ENCODE measurements at places on chromosomes 3 and 15.

GRCh38 chr3:132405188-132405587 lies 12.1 kb upstream of the DNAJC13 start:
- DNase-seq, result no peak

DNA sequence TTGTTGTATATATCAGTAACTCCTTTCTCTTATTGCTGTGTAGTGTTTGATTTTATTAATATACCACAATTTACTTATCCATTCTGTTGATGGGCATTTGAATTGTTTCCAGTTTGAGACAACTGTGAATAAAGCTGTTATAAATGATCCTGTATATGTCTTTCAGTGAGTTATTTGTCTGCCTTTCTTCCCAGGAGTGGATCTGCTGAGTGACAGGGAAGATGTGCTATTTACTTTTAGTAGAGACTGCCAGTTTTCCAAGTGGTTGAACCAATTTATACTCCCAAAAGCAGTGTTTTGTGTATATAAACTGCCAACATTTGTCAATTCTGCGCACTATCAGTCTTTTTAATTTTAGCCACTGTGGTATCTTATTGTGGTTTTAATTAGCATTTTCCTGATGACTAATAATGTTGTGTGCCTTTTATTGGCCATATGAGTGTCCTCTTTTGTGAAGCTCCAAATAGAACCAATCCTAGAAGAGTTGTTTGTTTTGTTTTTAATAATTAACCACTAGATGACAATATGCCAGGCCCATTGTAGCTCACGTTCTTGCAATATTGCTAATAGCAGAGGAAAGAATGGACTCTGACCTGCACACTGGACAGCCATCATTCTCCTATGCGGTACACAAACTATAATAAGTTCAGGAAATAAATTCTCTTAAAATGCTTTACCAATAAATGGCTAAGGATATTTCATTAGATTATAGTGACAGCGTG lies 25.3 kb downstream of the TRANK1 start:
- DNase-seq, result no peak

GRCh38 chr3:148066802-148067201 lies 630.9 kb upstream of the AGTR1 start:
- no peak for DNase-seq

DNA sequence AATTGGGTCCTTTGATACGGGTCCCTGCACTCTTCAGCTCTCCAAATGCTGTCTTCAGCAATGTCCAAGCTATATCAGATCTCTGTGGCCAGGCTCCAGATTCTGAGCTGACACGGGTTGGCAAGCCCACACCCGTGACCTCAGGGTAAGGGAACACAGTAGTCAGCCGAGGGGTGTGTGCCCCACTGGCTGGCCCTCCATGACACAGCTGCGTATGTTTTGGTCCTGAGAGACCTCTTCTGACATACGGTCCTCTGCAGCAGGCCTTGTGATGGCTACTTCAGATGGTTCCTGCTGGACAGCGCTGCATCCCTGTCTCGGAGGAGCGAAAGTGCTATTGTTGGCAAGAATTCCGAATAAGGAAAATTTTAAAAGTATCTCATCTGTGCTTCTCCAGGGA lies 85.2 kb upstream of the ADAMTS17 start:
- DNase-seq, result no peak

GRCh38 chr3:170869645-170870593 lies at the start of gene RPL22L1:
Gene RPL22L1, minus strand, starts transcription at chr3:170870195. Its CDS starts 28 bp downstream, at chr3:170870167.
- DNase-seq, result peak; percentile 98

GRCh38 chr3:176740906-176741663 lies 456.2 kb downstream of the TBL1XR1 start:
- no peak for DNase-seq

DNA sequence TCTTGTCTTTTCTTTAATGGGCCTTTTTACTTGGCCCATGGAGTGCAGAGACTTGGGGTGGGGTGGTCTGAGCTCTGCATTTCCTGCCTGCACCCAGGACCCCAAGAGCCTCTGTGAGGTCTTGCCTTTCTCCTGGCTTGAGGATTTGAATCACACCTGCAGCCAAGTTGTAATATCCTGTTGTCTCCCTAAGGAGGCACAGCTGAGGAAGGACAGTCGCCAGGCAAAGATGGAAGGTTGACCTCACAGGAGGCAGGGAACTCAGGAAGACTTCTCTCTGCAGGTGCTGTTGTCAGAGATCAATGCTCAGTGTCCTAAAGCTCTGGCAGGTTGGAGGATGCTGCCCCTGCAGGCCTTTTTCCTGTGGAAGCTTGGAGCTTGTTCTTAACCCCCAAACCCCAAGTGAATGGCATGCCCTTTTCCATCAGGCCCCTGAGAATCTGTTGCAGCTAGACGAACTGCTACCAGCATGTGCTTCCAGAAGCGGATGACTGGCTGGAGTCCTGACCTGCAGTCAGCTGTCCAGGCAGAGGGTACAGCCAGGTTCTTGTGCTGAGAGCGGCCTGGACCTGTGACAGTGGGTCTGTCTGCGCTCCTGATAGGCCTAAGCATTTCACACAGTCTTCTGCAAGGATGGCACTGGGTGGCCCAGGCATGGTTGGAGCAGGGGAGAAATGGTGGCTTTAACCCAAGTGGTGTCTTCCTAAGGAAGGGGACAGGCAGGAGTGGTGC lies 120.0 kb downstream of the EEFSEC start:
- peak; percentile 19 for DNase-seq

- no peak for DNase-seq
Observed at GRCh38 chr15:100073982-100074381, 267.8 kb downstream of the ADAMTS17 start.

GRCh38 chr15:69405110-69405509 lies 9.0 kb upstream of the KIF23 start:
- DNase-seq, result no peak

DNA sequence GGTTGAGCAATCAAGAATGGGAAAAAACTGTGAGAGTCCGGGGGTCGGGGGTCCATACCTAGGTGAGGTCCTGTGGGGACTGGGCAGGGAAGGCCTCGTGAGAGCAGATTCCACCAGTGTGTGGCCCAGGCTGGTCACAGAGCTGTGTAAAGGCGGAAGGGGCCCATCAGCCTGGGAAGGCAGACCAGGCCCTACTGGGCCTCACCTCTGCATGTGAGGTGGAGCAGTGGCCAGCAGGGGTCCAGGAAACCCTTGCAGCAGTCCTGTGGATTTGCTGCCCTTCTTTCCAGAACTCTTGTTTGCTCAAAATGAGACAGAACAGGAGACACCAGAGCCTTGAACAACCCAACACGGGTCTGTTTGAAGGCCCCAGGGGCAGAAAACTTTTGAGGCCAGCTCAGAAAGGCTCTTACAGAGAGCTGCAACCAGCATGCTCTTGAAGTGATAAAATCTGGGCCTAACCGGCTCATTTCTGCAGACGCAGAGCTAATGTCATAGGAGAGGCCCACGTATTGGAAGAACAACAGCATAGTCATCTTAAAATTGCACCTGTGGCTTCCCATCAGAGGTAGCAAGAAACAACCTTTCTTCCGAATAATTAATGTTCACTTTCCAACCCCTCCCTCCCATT lies 30.3 kb upstream of the HHATL start:
- DNase-seq, result peak; percentile 16

DNA sequence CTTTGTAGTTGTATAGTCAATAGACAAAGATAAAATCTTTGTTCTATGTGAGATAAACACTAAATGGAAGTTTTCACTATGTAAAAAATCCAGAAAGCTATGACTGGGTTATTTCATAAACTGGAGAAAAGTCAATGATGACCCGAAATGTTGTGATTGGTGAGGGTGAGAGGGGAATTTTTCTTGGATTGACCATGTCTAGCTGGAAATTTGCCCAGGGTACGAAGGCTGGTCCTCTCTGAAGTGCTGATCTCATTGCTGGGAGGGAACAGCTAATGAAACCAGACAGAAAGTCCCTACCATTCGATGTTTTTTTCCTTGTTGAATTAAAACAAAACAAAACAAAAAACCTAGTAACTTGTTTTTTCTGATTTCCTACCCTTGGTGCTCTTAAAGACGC lies 14.3 kb downstream of the TPRG1 start:
- no peak for DNase-seq

GRCh38 chr15:66261056-66261455 lies 7.5 kb upstream of the MEGF11 start:
- no peak for DNase-seq

- DNase-seq, result no peak
Observed at GRCh38 chr15:85463276-85463892, 83.0 kb downstream of the AKAP13 start.

GRCh38 chr15:51044037-51044727 lies 50.5 kb downstream of the TNFAIP8L3 start:
- DNase-seq, result no peak

- no peak for DNase-seq
Observed at GRCh38 chr3:193790086-193790990, 197.3 kb downstream of the OPA1 start.

DNA sequence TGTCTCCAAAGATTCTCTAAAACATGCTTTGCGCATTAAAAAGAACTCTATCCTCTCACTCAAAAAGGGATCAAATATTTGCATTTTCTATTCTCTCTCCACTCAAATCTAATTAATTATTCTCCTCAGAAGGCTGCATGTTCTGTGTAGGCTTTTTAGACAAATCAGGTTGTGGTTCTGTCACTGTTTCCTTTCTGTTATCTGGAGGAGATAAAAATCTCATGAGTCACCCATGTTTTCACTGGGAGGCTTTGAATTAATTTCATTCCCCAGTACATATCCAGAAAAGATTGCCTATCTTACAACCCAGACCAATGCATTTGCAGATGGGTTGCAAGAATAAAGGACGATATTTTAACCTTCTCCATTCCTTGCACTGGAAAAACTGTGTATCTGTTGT lies 446.5 kb downstream of the GRM7 start:
- no peak for DNase-seq

DNA sequence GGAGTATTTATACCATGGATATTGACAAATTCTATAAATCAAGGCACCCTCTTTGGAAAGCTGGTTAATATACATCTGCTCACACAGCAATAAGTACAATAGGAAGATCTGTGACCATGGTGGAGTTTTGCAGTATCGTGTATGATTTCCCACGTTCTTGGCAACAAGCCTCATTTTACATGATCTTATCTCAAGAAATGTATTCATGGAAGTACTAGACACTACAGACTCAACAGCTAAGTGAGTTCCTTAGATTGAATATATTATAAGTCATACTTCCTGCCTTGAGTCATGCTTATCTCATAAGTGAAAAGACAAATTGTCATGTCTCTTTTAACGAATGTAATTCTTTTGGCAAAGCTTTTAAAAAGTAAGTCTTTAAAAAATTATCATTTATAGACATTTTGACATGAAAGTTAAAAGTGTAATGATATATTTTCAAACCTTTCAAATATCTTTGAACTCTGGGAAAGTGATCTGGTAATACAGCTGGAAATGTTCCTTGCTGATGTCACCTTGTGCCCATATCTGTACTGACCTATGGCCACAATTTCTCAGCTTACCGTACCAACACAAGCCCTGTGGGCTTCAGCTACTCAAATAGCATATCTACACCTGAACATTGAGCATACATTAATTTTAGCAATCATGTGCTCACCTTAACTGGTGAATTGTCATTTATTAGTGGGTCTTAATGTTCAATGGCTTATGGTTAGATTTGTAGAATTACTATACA lies 130.3 kb upstream of the TMC3 start:
- no peak for DNase-seq

DNA sequence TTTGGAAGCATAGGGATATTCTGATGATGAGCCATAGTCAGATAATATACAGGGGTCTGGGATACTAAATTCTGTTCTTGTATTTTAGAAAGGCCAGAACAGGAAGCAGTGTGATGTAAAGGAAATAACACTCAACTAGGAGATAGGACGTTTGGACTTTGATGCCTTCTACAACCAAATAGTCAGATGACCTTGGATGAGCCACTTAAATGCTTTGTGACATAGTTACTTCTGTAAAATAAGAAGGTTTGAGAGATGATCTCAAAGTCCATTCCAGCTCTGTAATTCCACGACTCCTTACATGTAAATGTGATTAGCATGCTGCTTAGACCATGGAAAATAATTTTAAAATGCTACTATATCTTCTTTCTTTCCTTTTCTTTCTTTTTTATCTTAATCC lies 29.5 kb upstream of the CCDC54 start:
- no peak for DNase-seq

- peak; percentile 64 for DNase-seq
Observed at GRCh38 chr3:54349231-54349652, 226.9 kb downstream of the CACNA2D3 start.

GRCh38 chr15:49082960-49083359 lies 36.7 kb upstream of the SECISBP2L start:
- DNase-seq, result no peak

- peak; percentile 60 for DNase-seq
Observed at GRCh38 chr3:90080988-90081387, 973.6 kb downstream of the EPHA3 start.

DNA sequence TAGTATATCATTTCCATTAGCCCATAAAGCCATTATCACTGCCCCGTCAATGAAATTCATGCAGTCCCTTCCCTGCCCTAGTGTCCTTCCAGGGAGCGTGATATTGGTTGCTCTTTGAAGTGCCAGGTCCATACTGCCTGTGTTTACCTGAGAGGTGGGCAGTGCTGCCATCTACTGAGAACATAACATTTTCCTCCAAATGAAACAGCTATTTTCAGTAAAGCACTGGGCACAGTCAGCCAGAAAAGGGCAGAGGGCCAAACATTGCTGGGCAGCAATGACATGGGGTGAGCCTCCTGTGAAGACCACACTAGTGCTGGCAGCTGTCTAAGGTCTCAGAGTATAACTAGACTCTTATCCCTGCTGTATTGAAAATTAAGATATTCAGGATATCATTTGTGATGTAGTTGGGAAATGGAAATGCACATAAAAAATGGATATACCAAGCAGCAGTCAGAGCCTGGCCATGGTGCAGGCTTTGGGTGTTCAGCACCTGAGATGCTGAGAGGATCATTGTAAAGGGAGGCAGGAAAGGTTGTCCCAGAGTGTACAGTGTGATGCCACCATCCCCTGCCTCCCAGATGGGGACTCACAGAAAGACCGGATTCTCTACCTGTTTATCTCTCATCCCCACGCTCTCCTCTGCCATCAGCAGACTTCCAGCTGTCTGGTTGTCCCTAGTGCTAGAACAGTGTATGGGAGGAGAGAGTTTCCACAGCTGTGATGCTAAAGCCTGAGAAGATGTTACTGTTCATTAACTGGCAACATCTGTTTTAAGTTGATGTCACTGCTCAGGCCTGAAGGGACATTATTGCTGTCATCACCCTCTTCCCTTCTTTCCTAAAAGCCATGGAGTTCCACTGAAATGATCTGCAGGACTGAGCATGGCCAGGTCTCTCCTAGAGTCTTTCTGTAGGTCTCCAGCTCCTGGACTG lies 108.8 kb downstream of the ARNT2 start:
- peak; percentile 19 for DNase-seq

GRCh38 chr3:134699141-134699711 lies 48.4 kb upstream of the KY start:
- DNase-seq, result no peak

- DNase-seq, result no peak
Observed at GRCh38 chr15:62122249-62122648, 42.8 kb downstream of the C2CD4B start.

Measured in GM23338 (cell line).